Memory B cell (primary cell): ENCODE measurements at places on chromosomes 1 and 21.

DNA sequence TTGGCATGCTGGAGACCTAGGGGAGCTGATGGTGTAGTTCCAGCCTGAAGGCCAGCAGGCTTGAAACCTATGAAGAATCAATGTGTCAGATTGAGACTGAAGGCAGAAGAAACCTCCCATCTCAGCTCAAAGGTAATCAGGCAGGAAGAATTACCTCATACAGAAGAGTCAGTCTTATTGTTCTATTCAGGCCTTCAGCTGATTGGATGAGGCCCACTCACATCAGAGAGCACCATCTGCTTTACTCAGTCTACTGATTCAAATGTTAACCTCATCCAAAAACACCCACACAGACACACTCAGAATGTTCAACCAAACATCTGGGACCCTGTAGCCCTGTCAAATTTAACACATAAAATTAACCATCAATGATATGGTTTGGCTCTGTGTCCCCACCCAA is 13.7 kb upstream of the CCN1 start:
- no peak for DNase-seq

- DNase-seq: no peak
Measured at GRCh38 chr1:157335056-157335455, 196.9 kb upstream of the ETV3 start.

DNA sequence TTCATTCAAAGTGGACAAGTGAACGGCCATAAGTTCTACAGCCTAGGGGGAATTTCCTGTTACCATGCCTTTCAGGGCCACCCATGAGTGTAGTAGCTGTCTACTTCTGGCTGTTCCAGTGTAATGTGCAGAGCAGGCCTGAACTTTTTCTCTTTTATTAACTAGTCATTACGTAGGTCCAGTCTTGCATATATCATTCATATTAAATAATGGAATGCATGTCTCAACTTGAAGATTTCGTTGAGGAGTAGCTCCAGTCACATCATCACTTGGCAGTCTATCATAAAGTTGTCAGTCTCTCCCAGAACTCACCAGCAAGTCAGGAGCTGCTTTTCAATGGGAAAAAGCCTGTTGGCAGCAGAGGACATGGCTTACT is 12.0 kb upstream of the GIPC2 start:
- no peak for DNase-seq

- no peak for DNase-seq
Measured at GRCh38 chr1:183310753-183311479, 107.3 kb downstream of the NMNAT2 start.

DNA sequence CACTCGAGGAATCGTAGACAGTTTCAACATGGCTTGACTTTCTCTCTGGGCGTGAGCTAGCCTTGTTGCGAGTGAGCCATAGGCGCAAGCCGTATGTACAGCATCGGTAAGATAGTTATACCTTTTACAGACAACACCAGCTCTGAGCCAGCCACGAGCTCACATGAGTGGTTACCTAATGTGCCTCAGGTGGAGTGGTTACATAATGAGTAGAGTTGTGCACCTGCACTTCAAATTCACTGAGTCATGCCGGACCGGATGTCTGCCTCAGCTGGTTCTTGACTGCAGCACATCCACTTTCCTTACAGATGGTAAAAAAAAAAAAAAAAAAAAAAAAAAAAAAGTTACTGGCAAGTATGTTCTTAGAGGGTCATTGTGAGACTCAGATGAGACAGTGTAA is 360.4 kb upstream of the NR5A2 start:
- no peak for DNase-seq

DNA sequence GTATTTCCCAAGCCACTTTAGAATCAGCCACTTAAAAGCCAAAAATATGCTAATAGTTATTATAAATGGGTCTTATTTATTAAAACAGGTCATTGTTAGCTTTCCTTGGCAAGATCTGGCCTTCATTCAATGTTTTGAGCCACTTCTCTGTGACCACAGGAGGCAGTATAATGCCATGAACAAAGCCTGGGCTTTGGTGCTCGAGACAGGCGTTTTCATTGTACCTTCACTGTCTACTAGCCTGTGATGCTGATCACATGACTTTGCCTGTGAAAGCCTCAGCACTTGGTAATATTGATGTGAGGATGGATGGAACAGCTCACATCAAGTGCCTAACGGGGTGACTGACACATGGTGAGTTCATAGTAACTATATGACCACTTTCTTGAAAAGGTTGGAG is 217.0 kb downstream of the RWDD3 start:
- DNase-seq: no peak

GRCh38 chr1:189021577-189021976 is 1456.1 kb downstream of the BRINP3 start:
- DNase-seq: no peak

GRCh38 chr1:54312796-54313316 is 93.3 kb downstream of the SSBP3 start:
- DNase-seq: no peak

DNA sequence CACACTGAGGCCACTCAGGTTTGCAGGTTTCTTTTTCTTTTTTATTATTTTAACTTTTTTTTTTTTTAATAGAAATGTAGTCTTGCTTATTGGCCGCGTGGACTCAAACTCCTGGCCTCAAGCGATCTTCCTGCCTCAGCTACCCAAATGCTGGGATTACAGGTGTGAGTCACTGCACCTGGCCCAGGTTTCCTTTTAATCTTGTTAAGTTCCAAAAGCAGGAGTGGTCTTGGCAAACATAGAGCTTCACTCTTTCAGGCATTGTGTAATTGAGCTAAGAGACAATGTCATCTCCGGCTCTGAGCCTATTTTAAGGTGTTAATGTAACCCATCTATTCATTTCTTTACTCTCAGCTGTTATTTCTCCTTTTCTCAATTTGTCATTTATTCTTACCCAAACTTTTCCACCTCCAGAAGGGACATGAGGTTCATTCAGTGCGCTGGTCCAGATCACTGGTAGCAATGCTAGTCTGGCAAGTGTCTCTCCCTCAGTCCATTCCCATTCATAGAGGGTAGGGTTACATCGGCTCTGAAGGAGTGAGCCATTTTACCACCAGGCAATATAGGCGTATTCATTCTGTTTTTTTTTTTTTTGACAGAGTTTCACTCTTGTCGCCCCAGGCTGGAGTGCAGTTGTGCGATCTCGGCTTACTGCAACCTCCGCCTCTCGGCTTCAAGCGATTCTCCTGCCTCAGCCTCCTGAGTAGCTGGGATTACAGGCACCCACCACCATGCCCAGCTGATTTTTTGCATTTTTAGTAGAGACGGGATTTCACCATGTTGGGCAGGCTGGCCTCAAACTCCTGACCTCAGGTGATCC is 11.3 kb upstream of the MFSD2A start:
- DNase-seq: no peak

DNA sequence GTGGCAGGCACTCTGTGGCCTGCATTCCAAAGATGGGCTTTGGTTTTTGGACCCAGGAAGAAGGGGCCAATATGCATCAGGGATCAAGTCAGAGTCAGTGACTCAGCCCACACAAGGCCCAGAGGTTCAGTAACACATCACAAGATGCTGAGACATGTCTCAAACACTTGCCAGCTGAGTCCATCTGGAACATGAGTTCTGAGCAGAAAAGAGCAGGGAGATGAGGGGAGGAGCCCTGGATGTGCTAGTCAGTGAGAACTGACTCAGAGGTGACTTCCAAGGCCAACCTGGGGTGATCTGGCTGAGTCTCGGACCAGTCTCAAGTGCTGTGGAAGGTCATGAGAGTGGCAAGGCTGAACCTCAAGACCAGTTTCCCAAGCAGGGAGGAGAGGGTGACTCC is 150.1 kb downstream of the CDC7 start:
- no peak for DNase-seq

DNA sequence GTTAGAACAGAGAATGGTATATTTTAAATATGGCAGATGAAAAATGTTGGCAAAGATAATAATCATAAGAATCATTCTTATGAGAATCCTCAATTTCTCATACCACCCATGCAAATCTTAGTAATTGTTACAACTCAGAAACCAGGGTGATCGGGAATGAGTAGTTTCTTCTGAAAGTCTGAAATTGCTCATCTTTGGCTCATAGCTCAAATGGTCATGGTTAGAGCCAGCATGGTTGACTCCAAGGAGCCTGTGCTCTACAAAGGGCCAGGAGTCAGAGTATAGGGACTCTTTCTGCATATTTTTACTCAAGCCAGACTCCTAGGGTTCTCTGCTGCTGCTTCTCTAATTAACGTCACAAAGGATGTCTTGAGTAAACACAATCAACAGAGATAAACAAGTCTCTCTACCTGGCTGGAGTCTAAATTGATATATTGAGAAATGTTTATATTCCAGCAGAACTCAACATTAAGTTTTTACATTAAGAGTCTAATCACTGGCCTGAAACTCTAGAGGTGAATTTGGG is 1.9 kb upstream of the ETV3 start:
- DNase-seq: no peak

GRCh38 chr1:27364696-27365371 is 1.9 kb downstream of the MAP3K6 start:
- DNase-seq: no peak
